ENCODE measurements at places on chromosomes 5 and 9.

DNA sequence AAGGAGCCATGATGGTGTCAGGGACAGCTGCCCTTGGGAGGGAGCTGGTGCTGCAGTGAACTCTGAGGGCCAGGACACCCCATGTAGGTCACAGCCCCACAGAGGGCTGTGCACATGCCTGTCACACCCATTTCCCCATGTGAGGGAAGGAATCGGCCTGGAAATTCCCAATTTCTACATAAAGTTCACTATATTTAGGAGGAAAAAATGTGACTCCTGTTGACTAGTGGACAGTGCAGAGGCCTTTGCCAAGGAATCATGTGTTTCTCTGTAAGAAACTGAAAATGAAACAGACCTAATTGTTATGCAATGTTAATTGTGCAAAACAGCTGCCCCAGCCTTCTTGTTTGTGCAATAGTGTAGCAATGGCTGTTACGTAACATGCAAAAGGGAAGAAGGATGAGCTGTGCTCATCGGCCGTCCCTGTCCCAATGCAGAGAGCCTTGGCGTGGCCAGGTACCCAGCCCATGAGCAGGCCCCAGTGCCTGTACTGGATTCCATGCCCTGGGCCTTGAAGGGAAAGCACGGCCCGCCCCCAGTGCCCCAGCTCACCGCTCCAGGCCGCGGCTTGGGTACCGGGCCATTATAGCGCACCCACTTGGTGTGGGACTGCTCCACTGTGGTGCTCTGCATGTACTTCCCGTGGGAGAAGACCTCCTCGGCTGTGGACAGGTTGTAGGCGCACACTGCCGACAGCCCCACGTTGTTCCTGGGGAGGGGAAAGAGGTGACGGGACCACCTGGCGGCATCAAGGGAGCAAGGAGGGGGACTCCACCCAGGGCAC, 70.0 kb downstream of the SECISBP2 start:
- no peak for DNase-seq

- peak; percentile 58 for DNase-seq
Measured at GRCh38 chr5:56270568-56271392, 37.6 kb upstream of the ANKRD55 start.

GRCh38 chr5:93596310-93596675, 13.3 kb downstream of the NR2F1 start:
- DNase-seq: no peak

- DNase-seq: no peak
Measured at GRCh38 chr9:86082870-86083269, 16.5 kb downstream of the GOLM1 start.

- DNase-seq: no peak
Measured at GRCh38 chr9:104256031-104256695, 162.1 kb downstream of the SMC2 start.

DNA sequence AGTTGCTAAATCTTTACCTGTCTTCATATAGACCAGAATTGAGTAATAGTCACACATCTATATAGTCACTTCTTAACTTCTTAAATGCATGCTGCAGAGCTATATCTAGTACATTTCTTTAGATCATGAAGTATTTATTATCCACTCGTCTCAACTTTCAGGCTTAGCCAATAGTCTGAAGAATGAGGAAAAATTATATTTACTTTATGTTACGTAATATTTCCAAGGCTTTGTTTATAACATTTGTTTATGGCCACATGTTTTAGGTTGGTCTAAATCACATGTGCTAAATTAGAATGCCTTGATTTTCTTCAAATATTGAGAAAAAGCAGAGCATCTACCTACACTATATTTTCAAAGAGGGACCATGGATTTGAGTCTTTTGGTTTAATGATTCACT, 47.2 kb upstream of the RGMB start:
- DNase-seq: no peak
